ENCODE measurements at places on chromosomes 13 and 19.

DNA sequence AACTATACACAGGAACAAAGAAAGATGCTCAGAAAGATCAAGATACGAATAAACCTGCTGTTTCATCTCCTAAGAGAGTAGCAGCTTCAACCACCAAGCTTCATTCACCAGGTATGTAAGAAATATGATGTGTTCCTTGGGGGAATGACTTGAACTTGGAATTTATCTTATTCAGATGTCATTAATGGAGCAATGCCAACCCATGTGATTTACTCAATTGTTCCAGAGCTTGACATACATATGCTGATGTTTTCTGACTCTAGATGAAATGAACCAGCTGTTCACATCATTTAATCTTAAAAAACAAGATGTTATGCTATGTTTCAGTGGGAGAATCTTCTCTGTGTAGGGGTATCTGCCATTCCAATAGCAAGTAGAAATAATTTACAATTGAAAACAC, 270.9 kb downstream of the SLC7A1 start:
- no peak for DNase-seq

- no peak for DNase-seq
Observed at GRCh38 chr19:4593409-4593851, 33.9 kb upstream of the SEMA6B start.

DNA sequence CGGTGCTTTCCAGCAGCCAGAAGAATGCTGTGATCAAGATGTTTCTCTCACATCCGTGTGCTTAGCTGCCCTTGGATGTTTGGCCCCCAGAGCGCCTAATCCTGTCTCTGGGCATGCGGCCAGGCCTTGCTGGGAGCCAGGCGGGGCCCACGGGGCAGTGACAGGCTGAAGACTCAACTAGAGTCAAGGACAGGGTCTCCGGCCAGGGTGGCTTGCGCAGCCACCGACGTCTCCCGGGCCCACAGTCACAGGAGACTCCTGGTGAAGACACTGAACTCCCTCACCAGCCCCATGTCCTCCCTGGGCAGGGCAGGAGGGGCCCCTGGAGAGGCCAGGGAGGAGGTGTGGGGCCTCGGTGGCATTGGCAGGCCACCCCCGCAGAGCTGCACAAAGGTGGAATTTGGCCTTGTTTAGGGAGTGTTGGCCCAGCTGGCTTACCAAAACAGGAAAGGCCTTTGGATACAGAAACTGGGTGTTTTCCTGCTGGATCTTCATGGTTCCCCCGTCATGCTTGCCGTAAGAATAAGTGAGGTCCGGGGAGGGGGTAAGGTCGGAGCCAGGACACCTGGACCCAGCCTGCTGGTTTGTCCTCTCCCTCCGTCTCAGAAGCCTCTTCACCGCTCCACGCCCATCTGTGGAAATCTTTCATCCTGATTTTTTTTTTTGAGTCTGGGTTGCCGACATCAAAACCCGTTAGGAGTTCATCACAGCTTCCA, 10.0 kb upstream of the NDUFS7 start:
- DNase-seq, result no peak

DNA sequence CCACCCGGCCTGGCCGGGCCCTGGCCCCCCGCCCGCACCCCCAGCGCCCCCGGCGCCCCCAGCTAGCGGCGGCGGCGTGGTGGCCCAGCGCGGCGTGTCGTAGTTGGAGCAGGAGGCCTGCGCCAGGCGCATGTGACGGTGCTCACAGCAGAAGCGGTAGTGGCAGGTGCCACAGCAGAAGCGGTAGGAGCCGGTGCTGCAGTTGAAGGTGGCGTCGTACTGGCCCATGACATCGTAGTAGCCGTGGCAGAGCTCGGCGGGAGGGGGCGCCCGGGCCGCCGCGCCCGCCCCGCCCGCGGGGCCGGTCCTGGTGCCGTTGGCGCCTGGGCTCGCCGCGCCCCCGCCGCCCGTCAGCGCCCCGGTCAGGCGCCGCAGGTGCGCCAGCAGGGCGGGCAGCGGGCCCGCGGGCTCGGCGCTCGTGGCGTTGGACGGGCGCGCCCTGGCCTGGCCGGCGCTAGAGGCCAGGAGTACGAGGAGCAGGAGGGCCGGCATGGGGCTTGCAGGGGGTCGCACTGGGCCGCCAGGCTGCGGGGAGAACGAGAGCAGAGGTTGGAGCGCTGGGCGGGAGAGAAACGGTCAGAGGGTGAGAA, 633 bp downstream of the SHISA7 start:
- no peak for DNase-seq

DNA sequence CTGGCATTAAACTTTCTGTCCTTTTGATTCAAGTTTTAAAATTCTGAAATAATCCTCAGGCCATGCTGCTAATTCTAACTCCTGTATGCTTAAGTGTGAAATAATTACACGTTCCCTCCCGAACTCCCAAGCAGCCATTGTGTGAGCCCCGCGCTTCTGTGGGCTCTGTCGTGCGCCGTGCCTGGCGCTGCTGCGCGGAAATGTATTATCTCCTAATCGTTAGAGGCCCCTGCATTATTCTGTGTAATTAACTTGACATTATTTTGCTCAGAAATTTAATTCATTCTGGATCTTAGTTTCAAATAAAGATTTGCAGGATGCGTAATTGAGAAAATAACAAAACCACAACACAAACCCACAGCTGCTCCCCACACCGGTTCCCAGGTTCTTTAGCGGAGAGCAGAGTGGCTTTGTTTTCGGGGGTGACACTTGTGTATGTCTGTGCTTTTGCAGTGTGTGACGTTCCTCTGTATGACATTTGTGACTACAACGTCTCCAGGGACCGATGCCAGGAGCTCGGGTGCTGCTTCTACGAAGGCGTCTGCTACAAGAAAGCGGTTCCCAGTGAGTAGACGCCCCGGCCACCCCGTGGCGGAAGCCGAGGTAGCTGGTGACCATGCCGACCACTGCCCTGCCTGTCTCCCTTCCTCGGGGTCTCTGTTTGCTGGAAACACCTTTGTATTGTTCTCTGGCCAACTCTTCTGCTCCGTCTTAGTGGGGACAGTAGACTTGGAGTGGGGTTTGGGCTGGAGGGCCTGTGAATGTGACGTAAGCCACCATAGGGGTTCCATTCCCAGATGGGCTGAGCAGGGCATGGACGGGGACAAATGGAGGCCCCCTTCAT, 7.5 kb downstream of the TEX29 start:
- DNase-seq, result peak; percentile 66

DNA sequence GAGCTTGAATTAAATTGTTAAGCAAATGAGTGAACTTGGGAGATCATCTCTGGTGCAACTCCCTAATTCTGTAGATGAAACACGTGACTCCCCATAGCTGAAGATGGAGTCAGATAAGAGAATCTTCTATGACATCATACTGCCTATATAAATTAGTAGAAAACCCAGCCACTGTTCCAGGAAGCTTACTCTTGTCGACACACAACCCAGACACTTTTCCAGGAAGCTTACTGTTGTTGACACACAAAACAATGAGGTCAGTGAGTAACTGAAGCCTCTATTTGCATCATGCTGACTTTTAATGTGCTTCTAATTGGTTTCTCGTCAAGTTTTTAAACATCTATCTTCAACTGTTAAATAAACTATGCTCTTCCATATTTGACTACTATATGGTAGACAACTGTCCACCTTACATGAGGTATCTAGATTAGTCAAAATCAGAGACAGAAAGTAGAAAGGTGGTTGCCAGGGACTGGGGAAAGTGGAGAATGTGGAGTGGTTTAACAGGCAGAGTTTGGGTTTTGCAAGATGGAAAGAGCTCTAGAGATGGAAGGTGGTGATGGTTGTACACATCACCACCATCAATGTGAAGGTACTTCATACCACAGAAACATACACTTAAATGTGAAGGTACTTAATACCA, 168.2 kb downstream of the FGF14 start:
- no peak for DNase-seq

DNA sequence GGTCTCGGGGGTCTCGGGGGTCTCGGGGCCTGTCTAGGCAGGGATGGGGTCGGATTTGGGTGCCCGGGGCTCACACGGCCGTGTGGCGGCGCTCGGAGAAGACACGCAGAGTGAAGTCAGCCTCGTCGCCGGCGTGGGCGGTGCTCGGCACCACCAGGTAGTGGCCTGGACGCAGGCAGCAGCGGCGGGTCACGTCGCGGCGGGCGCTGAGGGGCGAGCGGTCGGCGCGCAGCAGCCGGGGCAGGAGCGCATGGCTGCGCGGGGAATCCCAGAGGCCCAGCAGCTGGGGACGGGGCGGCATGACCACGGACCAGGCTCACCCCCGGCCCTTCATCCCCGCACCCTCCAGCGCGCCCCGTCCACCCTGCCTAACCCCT, 8.2 kb downstream of the CAPN12 start:
- DNase-seq, result peak; percentile 71

DNA sequence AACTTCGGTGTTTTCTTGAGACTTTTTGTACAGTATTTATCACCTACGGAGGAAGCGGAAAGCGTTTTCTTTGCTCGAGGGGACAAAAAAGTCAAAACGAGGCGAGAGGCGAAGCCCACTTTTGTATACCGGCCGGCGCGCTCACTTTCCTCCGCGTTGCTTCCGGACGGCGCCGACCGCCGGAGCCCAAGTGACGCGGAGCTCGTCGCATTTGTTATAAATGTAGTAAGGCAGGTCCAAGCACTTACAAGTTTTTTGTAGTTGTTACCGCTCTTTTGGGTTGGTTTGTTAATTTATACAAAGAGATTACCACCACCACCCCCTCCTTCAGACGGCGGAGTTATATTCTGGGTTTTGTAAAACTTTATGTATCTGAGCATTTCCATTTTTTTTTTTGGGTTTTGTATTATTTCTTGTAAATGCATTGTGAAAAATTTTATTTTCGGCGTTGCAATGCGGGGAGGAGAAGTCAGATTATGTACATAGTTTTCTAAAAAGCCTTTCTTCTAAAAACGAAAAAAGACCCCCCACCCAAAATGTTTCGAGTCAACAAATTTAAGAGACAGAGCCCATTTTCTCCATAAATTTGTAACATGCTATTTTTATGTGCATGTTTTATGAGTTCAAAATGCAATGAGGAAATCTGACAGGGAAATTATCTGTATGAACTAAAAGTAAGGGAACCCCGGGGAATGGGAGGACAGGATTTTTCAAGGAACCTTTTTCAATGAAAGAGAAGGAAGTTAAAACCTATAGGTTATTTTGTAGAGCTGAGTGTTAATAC, 2.3 kb downstream of the SOX1 start:
- no peak for DNase-seq

DNA sequence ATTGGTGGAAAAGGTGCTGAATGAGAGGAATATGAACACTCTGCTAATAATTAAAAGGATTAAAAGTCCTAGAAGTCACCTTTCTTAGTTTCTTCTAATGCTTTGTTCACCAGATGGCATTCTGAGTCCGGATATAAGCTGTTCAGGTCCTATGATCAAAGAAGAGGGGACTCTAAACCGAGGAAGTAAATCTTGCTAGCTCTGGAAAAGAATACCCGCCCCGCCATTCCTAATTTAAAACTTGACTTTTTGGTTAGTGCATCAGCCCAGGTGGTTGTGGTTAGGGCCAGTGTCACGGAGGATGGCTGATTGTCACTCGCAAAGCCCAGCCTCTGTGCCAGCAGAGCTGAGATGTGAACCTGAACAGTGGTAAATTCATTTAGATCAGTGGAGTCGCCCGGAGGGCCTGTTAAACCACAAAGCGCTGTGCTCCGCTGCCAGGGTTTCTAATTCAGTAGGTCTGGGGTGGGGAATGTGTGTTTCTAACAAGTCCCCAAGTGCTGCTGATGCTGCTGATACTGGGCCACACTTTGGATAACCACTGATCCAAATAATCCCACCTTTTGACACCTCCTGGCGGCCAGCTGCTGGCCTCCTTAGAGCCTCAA, 425.4 kb downstream of the DCT start:
- peak; percentile 39 for DNase-seq

- DNase-seq, result no peak
Observed at GRCh38 chr13:97116754-97117153, 105.4 kb upstream of the MBNL2 start.

DNA sequence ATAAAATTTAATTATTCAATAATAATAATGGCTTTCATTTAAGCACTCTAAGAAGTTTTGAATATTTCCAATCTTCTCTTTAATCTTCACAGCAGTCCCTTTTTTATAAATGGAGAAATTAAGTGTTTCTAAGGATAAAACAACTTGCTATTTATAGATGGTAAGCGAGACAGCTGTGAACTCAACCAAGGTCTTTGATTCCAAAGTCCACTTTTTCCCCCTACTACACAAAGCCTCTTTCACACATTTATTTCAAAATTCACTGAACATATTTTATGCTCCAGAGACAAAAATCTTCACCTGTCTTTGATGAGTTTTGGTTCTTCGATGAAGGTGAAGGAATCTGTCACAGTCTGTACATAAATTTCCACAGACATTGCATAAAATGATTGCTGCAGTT, 34.4 kb upstream of the FBXL3 start:
- no peak for DNase-seq

Measured in kidney (tissue), 22 donors.